ENCODE measurements at places on chromosomes 5 and 9.

DNA sequence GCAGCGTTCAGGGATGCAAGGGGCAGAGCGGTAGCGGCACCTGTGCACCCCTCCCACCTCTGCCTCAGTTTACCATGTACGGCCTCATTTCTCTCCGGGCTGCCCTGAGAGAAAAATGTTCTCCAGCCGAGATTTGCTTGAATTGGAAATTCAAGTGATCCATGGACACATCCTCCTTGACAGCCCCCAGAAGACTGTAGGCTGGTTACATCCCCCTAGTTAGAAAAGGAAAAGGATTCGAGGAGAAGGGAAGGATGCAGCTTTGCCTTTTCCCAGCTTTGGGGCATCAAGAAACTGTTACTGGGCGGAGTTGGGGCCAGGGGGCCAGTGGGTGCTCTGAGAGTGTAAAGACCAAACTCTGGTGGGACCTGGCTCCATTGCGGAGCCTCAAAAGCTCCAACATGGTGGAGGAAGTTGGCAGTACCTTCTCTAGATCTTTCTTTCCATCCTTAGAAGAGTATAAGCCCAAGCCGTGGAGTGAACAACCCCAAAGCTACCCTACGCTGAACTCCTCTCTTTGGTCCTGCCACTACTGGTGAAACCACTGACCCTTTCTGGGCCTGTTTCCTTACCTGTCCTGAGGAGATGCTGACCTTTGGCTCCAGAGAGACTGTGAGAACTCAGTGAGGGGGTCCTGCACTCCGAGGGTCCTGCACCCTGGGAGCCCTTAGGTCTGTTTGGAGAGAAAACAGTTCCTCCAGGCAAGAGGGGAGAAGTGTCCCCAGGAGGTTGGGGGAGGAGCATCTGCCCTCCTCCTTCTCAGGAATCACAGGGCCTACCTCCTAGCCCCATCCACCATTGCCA is 1.0 kb upstream of the BARX1 start:
- DNase-seq: no peak

DNA sequence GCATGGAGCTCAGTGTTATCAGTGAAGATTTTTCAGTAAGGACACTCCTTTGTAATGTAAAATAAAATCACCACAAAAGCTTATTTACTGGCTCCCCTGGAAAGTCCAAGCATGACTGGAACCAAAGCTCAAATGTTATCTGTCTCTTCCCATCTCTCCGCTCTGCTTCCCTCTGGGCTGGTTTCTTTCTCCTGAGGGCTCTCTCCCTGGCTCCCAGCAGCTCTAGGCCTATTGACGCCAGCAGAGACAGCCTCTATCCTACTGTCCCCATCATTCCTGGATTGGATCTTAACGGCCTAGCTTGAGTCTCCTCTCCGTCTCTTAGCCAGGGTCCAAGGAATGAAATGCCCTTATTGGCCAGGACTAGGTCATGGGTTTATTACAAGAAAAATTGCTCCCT is 86.1 kb downstream of the TMEM167A start:
- no peak for DNase-seq

DNA sequence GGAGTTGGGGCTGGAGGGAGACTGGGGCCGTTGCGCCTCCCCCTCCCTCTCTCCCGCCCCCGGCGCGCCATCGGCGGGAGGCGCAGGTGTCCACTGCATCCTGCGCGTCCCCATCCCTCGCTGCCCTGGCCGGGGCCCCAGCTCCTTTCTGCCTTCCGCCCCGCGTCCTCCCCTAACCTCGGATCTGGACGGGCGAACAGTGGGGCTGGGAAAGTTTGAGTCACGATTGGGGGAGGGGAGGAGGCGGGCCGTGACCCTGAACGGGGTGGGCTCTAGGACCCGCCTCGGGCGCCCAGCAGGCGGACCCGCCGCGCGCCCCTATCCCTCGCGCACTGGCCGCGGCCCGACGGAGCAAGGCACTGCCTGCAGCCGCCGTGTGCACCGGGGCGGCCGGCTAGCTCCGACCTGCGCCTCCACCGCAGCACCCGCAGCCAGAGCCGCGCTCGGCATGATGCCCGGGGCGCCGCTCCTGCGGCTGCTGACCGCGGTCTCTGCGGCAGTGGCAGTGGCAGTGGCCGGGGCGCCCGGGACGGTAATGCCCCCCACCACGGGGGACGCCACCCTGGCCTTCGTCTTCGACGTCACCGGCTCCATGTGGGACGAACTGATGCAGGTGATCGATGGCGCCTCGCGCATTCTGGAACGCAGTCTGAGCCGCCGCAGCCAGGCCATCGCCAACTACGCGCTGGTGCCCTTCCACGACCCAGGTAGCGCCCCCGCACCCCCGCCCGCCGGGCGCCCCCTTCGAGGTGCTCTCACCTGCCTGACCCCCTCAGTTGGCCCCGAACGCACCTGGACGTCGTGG is at the start of gene HMCN2:
Gene HMCN2 (plus strand): TSS at position 330 of the 805 bp plus-strand sequence. CDS start 119 bp downstream, at position 449.
- DNase-seq: no peak

DNA sequence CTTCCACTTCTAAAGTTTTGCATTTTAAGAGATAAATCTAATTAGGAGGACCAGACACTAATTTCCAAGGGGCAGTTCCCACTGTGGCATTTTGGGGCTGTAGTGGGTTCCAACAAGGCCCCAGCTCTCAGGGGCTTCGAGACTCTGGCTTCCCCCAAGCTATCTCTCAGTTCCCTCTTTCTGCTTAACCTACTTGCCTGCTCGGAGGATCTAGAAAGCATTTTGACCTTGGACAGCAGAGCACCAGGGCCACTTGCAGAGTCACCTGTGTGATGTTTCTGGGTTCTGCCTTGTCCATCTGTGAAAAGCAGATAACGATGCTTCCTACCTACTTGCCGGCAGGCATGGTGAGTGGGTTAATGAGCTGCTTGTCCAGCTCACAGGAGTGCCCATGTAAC is 175.4 kb downstream of the MED10 start:
- DNase-seq: no peak

DNA sequence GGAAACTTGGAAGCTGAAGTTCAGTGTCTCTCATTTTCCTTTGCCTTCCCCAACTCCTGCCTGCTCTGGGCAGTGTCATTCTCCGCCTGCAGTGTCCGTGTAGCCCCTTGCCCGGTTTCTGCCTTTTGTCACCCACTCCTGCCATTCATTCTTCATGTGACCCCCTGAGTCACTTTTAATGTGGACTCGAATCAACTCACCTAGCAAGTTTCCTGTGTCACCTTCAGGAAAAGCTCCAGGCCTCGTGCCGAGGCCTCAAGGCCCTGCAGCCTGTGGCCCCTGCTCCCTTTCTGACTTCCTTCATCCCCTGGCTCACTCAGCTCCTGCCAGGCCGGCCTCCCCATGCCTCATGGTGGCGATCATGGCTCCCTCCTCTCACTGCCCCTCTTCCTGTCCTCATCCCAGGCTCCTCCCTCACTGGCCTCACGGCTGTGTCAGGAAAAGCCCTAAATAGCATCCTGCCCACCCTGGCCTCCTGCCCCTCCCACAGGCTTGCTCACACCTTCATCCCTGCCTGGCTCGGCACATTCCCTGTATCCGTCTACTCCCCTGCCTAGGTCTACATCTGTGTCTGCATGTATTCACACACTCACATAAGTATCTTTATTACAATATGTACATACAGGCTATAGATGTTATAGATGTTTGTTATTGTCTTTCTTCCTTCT is 294.9 kb downstream of the MED10 start:
- DNase-seq: no peak

- no peak for DNase-seq
Measured at GRCh38 chr9:115413304-115413703, 295.3 kb upstream of the TNC start.

DNA sequence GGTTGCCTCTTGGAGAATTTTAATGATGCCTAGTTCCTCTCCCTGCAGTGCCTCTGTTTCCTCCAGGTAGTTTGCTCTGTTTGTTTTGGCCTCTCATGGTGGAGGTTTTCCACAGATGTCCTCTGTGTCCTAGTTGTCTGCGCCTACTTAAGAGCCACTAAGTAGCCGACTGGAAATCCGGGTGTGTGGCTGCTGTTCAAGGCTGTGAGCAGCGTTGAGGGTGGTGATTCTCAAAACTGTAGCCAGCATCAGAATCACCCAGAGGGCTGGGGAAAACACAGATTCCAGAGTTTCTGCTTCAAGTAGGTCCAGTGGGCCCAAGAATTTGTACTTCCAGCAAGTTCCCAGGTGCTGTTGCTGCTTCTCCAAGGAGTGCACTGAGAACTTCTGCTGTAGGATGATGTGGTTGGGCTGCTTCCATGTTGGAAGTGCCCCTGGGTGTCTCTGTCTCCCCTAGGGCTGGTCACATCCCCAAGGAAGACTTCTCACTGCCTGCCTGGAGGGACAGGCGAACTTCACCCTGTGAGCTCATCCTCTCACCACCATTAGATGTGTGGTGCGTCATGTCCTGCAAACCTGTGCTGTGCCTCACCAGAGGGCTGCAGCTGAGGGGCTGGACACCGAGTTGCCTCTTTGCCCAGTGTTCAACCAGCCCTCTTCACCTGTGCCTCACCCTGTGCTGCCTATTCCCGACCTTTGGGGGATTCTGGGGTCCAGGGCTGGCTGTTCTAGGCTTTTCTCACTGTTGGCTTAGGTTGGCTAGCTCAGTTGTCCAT is 34.8 kb downstream of the SECISBP2 start:
- no peak for DNase-seq

GRCh38 chr5:2741956-2742355 is 9.5 kb downstream of the IRX2 start:
- no peak for DNase-seq

DNA sequence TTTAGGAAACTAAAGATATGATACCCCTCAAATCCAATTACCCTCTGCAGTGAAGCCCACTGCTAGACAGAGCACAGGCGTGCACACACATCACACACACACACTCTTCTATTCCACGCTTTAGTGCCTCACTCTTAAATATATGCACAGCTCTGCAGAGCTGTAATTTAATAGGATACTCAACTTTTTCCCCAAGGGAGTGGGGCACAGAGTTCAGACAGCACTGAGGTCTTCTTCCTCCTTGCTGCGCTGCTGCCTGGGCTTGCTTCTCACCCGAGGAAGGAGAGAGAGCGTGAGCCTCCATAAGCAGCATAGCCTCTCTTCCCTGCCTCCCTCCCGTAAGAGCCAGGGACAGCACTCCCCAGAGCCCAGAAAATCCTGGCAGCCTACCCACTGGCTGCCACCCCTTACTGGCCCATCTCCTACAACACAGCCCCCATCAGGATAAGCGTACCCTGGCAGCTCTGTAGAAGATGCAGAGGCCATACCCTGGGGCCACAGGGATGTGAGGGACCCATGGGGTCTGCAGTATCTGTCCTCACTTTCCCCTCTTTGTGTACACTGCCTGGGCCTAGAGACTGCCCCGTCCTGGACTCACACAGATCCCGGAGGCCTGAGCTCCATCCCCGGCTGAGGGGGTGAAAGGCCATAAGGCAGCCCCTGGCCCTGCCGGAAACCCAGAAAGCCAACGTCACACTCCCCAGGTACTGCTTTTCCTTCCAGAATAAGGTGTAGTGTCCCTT is 102.1 kb downstream of the C5orf15 start:
- DNase-seq: no peak

DNA sequence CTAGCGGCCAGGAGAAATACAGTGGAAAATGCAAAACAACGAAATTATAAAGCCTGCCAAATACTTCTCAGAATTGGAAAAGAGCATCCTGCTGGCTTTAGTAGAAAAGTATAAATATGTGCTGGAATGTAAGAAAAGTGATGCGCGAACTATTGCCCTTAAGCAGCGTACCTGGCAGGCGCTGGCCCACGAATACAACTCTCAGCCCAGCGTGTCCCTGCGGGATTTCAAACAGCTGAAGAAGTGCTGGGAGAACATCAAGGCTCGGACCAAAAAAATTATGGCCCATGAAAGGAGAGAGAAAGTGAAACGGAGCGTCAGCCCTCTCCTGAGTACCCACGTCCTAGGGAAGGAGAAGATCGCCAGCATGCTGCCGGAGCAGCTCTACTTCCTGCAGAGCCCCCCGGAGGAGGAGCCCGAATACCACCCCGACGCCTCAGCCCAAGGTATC is 15.0 kb downstream of the MSANTD3 start:
- DNase-seq: no peak

DNA sequence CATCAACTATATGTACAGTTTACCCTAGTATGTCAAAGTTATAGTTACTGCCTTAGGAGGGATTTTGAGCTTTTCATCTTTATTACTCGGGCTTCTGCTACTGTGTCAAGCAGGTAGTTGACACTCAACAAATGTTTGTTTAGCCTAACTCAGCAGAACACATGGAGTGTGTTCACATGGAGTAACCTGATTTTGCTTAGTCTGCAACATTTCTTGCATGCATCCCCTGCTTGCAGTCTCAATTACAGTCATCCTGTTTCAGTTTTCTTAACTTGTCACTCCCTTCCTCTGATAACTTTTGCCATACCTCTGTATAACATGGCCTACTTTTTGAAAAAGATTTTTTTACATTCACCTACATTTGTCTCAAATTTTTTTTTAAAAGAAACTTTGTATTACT is 135.5 kb downstream of the NMUR2 start:
- DNase-seq: no peak

- DNase-seq: no peak
Measured at GRCh38 chr5:978693-979092, 29.9 kb upstream of the NKD2 start.

DNA sequence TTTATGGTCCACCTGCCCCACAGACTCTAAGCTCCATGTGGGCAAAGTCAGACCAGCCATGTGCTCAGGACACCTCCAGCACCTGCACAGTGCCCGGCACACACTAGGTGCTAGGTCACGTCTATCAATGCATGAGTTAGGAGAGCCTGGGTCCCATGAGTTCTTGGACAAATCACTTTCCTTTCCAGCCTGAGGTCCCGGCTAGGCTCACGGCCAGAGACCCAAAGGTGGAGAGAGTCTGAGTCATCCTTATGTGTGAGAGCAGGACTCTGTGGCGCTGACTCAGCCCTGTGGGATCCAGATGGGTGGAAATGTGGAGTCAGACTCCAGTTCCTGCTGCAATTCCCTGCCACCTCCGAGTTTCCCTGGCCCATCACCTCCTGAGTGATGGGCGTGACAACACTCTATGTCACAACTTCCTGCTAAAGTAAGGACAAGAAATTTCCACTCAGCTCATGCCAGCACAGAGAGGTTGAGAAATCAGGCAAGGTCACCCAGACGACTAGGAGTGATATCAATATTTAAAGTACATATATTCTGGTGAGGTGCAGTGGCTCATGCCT is 2.5 kb upstream of the ST6GALNAC4 start:
- DNase-seq: no peak

GRCh38 chr9:79945016-79945415 is 373.3 kb downstream of the TLE4 start:
- no peak for DNase-seq

DNA sequence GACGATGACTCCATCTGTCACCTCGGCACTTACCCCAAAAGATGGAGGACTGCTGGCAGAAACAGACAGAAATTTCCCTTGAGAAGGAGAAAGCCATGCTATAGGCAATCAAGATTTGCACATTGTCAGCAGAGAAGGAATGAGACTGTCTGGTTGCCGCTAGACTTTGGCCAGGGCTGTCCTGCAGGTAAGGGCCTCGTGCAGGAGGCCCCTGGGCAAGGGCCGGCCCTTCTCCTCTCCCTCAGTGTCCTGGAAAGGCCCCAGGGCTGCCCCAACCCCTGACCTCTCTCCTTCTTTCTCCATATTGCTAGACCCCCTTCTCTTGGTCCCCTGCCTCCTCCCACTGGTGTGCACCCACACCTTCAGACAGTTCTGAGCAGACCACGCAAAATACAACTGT is 14.6 kb upstream of the KCNIP1 start:
- no peak for DNase-seq
